Stimulated activated CD4-positive, alpha-beta T cell treated with anti-CD3 and anti-CD28 coated beads, Interleukin-1b, Interleukin-23, amount 100 ng/mL, for 48 hours (primary cell): ENCODE measurements at places on chromosomes 4 and X.
A peak's percentile ranks its signal among the peaks of the same experiment; 100 is the strongest.

- no peak for DNase-seq
These were observed 39.5 kb upstream of the RBMX start for GRCh38 chrX:136920001-136920400.

GRCh38 chr4:133146574-133147241 lies 2.4 kb upstream of the PCDH10 start:
- DNase-seq, result no peak

- no peak for DNase-seq
These were observed 99.8 kb downstream of the PJA1 start for GRCh38 chrX:69065451-69065850.

- no peak for DNase-seq
These were observed 211.0 kb downstream of the DCLK2 start for GRCh38 chr4:150289198-150289597.

DNA sequence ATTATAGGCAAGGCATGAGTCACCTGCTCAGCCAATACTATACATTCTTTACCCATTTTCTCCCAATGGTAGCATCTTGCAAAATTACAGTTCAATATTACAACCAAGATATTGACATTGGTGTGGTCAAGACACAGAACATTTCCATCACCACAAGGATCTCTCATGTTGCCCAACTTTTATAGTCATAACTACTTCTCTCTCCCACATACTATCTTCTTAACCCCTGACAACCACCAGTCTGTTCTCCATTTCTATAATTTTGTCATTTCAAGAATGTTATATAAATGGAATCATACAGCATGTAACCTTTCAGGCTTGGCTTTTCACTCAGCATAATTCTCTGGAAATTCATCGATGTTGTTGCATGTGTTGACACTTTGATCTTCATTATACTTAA lies 144.9 kb downstream of the ENOX2 start:
- no peak for DNase-seq

DNA sequence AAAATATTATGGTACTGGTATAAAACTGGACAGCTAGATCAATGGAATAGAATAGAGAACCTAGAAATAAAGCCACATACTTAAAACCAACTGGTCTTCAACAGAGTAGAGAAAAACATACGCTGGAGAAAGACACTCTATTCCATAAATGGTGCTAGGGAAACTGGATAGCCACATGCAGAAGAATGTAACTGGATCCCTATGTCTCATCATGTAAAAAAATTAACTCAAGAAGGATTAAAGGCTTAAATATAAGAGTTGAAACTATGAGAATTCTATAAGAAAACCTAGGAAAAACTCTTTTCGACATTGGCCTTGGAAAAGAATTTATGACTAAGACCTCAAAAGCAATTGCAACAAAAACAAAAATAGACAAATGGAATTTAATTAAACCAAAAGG lies 114.6 kb downstream of the PCDH18 start:
- no peak for DNase-seq

- DNase-seq, result no peak
These were observed 20.7 kb upstream of the CSN1S1 start for GRCh38 chr4:69910016-69910782.

GRCh38 chr4:38985410-38986100 lies 46.7 kb downstream of the TMEM156 start:
- no peak for DNase-seq

DNA sequence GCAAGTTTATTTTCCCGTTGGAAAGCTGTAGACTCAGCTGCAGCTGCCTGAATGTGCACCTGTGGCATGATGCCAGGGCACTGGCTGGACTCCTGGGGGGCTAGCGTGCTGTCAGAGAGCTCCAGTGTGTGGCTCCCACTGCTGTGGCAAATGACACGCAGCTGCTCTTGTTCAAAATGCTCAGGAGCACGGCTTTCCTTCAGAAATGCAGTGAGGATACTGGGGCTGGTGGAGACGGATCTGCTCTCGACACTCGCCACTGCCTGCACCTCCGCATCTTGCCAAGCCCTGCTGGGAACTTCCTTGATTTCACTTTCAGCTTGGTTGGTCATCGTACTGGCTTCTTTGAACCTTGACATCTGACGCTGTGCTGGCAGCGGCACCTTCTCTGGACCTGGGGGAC lies 58.7 kb downstream of the GPRIN3 start:
- DNase-seq, result no peak

DNA sequence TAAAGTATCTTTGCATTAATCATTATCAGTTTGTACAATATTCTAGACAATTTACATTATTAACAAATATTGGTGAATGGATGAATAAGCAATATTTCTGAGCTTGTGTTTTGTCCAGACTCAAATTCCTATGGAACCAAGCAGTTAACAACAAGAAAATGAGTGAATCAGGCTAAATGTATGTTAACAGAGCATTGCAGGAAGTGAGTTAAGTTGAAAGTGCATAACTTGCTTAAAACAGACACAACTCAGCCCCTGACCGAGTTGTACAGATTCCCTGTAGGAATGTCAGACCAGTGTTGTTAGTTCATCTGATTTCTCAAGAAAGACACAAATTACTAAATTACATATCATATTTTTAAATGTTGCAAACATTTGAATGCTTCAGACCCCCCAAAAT lies 23.7 kb upstream of the CSN1S1 start:
- no peak for DNase-seq

GRCh38 chrX:11787564-11787963 lies 29.5 kb downstream of the MSL3 start:
- DNase-seq, result peak; percentile 70

DNA sequence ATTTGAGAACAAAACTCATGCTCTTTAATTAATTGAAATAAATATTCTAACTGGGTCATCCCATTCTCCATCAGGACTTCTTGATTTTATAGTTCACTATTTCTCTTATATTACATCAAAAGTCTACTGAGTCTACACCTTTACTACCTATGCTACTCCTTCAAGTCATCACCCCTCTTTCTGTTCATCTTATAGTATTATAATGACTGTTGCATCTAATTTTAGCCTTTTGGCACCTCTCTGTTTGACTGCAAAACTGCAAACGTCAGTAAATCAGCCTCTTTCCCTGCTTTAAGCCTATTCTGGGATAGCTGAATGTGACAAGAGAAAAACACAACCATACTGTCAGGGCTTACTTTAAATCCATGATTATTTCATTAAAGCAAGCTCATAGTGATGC lies 639.1 kb downstream of the GABRG1 start:
- no peak for DNase-seq

DNA sequence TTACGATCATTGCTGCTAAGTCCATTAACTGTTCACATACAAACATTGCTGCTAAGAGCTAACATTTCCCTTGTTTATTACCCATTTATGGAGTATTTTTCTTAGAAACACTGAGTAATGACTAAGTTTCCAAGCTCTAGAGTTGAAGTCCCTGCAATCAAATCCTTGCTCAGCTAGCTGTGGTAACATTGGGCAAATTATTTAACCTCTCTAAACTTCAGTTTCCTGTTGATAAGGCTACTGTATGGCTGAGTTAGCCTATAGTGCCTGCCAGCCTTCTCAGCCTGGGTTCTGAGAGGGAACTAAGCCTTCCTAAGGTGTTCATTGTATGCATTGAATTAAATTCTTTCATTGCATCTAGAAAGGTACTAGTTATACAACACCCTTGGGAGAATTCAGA lies 15.2 kb upstream of the SCOC start:
- DNase-seq, result no peak

GRCh38 chr4:93896516-93896915 lies 68.0 kb downstream of the ATOH1 start:
- no peak for DNase-seq

DNA sequence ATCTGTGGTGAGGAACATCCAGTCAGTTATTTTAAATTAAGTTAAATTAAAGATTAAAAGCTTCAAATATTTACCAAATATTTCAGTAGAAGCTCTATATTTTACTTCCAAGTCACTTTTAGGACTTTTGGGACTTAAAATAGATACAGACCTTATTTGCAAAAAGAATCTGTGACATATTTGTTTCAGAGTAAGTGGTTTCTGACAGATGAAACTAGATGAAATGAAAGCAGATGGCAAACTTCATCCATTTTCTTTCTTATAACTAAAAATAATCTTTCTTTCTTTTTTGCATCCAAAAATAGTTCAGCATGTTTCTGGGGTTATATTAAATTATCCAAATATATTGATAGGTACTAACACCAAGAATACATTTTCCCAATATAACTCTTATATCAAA lies 6.6 kb upstream of the UTP3 start:
- DNase-seq, result no peak

DNA sequence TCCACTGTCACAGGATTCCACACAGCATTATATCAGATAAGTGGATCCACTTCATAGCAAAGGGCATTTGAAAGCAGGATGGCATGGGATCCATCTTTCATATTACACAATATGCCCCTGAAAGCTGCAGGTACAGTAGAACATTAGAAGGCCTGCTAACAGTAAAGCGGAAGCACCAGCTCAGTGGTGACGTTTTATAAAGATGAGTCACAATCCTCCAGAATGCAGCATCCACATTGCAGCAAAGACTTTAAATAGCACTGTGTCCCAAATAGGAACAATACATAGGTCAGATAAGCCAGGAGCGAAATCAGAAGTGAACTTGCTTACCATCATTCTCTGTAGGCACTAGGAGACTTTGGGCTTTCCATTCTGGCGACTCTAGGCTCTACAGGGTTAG lies 609.5 kb upstream of the FAT1 start:
- DNase-seq, result no peak

DNA sequence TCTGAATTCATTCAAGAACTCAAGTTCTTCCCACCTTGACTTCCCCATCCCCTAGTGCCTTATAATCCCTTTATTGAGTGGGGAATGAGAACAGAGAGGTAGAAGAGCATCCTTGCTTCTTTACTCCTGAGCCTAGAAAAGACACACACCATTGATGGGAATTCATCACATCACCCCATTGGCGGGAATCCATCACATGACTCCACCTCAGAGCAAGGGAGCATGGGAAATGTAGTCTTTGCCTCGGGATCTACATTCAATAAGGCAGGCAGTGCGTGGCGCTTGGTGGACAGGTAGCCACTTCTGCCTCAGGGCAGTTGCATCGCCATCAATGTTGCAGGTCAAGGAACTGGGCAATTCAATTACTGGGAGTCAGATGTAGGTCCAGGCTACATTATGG lies 50.7 kb downstream of the MXRA5 start:
- DNase-seq, result no peak

DNA sequence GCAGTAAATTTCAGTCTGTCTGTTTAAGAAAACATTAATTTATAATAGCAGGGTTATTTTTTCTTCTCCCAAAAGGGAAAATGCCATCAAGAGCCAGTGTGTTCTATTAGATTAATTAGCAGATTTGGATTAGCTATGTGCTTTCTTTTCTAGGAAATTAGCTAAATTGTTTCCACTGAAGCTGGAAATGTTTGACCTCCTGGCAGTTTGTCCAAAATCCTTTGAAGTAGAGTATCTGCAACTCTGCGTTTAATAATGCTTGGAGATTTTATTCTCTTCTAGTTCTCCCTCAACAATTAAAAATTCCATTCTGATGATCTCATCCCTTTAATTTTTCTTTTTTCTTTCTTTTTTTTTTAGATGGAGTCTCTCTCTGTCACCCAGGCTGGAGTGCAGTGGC lies 27.1 kb upstream of the HOPX start:
- no peak for DNase-seq

DNA sequence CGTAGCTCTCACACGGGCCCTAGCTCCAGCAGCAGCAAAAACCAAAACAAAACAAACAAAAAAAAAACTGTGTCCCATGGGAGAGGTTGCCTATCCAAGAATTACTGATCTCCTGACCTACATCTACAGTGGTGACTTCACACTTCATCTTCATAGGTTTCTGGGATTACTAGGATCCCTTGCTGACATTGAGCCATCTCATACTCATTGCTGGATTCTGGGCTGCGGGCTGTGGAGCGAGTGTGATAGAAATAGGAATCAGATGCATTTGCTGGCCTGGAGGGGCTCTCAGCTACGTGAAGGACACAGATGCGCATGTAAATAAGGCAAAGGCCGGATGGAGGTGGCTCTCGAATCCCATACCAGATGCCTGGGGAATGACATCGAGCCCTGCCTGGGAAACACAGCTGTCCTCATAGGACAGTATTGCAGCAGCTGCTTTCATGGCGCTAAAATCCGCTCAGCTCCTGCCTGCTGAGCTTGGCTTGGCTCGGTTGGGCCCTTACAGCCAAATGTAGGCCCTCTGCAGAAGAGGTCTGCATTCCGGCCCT lies 41.7 kb downstream of the CNGA2 start:
- no peak for DNase-seq

GRCh38 chr4:89303814-89304388 lies 3.7 kb downstream of the GPRIN3 start:
- DNase-seq, result no peak

GRCh38 chrX:129925305-129926092 lies 19.5 kb downstream of the UTP14A start:
- DNase-seq, result peak; percentile 61

GRCh38 chr4:100095729-100096595 lies 94.3 kb downstream of the DDIT4L start:
- DNase-seq, result peak; percentile 79

- no peak for DNase-seq
These were observed 466.3 kb upstream of the ACTRT1 start for GRCh38 chrX:128518508-128518907.

- DNase-seq, result no peak
These were observed 902.7 kb upstream of the EPHA5 start for GRCh38 chr4:66572949-66573348.

DNA sequence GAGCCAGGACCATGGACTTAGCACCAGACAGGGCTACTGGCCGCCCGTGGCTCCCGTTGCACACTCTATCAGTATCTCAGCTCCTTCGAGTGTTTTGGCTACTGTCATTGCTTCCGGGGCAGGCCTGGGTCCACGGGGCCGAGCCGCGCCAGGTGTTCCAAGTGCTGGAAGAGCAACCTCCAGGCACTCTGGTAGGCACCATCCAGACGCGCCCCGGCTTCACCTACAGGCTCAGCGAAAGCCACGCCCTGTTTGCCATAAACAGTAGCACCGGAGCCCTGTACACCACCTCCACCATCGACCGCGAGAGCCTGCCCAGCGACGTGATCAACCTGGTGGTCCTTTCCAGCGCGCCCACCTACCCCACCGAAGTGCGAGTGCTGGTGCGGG lies 1.6 kb downstream of the FAT4 start:
- DNase-seq, result no peak

DNA sequence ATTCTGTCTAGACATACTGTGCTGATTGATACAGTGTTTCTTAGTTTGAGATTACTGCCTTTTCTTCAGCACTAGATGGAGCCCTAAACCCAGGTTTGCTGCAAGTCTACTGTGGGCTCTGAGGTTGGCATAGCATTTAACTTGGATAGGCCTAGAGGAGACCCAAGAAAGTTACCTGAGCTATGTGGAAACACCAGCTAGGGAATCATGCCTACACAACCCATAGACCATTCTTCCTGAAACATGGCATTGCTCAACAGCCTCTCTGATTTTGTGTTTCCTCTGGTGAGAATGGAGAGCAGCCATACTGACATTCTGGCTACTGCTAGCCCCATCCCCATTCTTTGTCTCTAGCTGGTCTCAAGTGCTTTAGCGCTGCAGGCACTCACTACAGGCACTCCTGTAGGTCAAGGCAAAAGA lies 287.7 kb upstream of the PCDH18 start:
- DNase-seq, result no peak

DNA sequence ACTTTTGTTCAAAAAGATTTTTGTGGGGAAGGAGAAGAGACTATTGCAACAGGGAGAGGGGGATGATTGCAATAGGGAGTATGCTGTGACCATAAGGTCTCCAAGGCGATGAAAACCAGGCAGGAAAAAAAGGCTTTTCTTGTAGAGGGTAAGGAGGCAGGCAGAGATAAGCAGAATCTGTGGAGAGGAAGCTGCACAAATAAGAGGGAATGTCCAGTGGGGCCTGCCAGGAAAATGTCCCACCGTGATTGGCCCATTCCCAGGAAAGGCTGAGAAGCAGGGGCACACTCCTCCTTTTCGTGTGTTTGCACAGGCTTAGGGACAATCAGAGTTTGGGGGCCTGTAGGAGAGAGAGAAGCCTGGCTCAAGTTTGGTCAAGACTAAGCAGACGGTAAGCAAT lies 29.1 kb downstream of the SPACA5 start:
- DNase-seq, result no peak
